ENCODE measurements at places on chromosomes 7 and 10. TPM values are rescaled to one million over a fixed set of nuclear protein-coding genes. Genes with fewer than 3 reads are reported as not detected.

The JAKMIP3 gene
- 0.10 TPM for total RNA-seq

The METTL27 gene
- 8.5 TPM for total RNA-seq

The ACBD7 gene
- total RNA-seq = 0.76 TPM

The TFR2 gene
- 2.5 TPM for total RNA-seq

The MBLAC1 gene
- total RNA-seq = 2.7 TPM

The OR6B1 gene
- not detected for total RNA-seq

The FAM131B gene
- total RNA-seq = 2.1 TPM

The PGAM2 gene
- 0.72 TPM for total RNA-seq

The ZNF107 gene
- total RNA-seq = 6.3 TPM

The CEP55 gene
- 7.4 TPM for total RNA-seq

All from type B pancreatic cell (in vitro differentiated cells).